ENCODE measurements at places on chromosomes 16 and 17. TPM values are rescaled to one million over a fixed set of nuclear protein-coding genes. Genes with fewer than 3 reads are reported as not detected.

TUBG2 gene
- total RNA-seq, result 9.1 TPM

BAIAP2 gene
- total RNA-seq, result 3.9 TPM

PLXDC1 gene
- total RNA-seq, result 1.2 TPM

DNA sequence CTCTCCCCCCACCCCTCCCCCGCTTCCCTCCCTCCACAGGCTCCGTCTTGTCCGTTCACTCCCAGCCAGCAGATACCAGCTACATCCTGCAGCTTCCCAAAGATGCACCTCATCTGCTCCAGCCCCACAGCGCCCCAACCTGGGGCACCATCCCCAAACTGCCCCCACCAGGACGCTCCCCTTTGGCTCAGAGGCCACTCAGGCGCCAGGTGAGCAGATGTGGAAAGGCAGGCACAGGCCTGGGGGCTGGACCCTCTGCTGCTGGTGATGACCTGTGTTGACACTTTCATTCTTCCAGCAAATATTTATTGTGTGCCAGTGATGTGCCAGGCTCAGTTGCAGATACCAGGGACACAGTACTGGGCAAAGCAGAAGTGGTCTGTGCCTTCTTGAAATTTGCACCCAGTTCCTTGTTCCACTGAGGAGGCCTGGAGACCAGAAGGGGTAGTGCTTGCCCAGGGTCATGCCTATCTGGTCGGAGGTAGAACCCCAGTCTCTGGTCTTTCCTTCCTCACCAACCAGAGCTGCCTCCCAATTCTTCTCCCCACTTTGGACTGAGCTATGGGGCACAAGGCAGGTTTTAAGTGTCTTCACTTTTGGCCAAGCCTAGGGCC is 10.3 kb upstream of the ABCC3 start:
- H3K27ac ChIP-seq, result no peak overlapping the region
- H3K36me3 ChIP-seq, result no peaks in the 10 kb centered on the region
- no peak for DNase-seq
- H3K4me3 ChIP-seq, result no peak overlapping the region
- H3K4me1 ChIP-seq, result no peaks in the 10 kb centered on the region
- peaks cover 27% of the 10 kb centered on the region for H3K27me3 ChIP-seq

DNA sequence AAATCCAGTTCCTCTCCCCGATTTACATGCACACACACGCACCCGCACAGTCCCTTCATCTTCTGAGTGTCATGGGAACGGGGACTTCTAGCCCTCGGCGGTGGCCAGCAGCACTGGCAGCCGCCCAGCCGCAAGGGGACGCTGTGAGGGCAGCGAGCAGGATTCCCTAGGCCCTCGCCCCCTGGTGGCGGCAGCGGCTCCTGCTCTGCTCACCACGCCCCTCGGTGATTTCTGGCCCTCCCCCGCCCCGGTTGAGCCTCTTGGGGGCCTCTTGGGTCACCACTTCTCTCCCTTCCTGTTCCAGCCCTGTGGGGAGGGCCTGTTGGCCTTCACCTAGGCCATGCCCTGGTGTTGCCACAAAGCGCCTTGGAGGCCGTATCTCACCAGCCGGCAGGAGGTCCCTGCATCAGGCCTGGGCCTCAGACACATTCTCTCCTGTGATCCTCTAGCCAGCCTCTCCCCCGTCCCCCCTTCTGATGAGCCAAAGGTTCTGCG is 75.2 kb upstream of the KSR1 start:
- peak; percentile 87 for DNase-seq
- H3K27ac ChIP-seq, result no peak overlapping the region
- no peak overlapping the region for H3K4me3 ChIP-seq
- H3K4me1 ChIP-seq, result no peaks in the 10 kb centered on the region
- peaks cover 24% of the 10 kb centered on the region for H3K27me3 ChIP-seq
- H3K36me3 ChIP-seq, result no peaks in the 10 kb centered on the region

- no peak for DNase-seq
- H3K27ac ChIP-seq, result no peak overlapping the region
Observed at GRCh38 chr17:40310882-40311391, 2.0 kb downstream of the RARA start.

GLTPD2 gene
- total RNA-seq, result not detected

GRCh38 chr17:71110326-71110725 is 941.0 kb downstream of the KCNJ2 start:
- no peaks in the 10 kb centered on the region for H3K36me3 ChIP-seq
- no peak for DNase-seq
- H3K27ac ChIP-seq, result no peak overlapping the region
- no peak overlapping the region for H3K4me3 ChIP-seq
- H3K27me3 ChIP-seq, result no peaks in the 10 kb centered on the region

- no peaks in the 10 kb centered on the region for H3K27me3 ChIP-seq
- H3K27ac ChIP-seq, result no peak overlapping the region
- no peaks in the 10 kb centered on the region for H3K4me1 ChIP-seq
- DNase-seq, result no peak
- no peak overlapping the region for H3K4me3 ChIP-seq
Observed at GRCh38 chr17:64172510-64172909, 42.6 kb upstream of the ERN1 start.

MNT gene
- 13.1 TPM for total RNA-seq

DNA sequence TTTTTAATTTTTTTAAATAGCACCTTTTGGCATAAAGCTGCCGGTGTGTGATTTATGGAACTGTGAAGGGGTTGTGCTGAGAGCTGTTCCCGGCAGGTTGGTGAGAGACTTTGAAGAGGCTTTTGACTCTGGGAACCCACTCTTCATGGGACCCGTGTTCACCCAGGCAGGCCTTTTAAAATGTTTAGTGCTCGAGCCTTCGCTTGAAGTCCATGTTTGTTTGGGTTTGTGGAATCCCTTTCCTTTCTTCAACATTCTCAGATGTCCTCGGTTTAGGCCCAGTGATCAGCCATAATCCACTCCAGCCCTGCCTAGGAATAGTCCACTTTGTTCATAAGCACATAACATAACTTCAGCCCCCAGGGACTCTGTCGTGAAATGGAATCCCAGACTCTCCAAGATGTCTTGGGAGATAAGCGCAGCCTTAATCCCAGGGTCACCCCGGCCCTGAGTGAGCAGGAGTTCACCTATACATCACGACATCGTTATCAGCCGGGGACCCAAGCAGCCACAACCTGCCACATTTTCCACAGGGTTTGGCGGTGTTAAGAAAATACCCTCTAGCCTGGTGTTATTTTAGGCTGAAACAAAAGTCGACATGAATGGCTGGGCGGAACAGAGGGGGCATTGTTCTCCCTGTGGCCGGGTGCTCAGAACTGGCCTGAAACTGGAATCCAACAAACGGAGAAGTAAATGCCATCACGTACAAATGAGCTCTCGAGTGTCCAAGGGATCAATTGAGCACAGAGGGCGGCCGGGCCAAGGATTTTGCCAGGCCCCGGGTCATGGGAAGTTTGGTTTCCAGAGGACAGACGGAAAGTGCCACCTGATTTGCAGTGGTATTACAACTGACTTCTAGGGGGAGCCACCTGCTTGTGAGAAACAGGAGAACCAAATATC is 145.7 kb upstream of the IRX3 start:
- peaks cover 37% of the 10 kb centered on the region for H3K27me3 ChIP-seq
- no peaks in the 10 kb centered on the region for H3K36me3 ChIP-seq
- no peak overlapping the region for H3K27ac ChIP-seq

ZC3H7A gene
- 123 TPM for total RNA-seq

DNA sequence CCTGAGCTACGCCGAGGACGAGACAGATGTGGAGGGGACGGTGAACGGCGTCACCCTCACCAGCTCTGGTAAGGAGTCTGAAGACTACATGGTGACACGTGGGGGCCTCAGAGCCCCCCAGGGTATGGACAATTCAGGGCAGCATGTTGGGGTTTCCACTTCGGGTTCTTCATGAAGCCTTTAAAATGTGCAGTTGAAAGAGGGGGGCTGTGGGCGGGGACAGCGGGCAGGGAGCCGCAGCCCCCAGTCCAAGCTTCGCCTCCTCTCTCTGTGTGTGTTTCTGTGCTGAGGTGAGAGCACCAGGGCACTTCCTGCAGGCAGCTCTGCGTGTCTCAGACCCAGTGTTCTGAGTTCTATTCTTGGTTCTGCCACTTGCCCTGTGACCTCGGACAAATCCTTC is 24.0 kb downstream of the NMRAL1 start:
- H3K27ac ChIP-seq, result no peak overlapping the region
- no peaks in the 10 kb centered on the region for H3K4me1 ChIP-seq
- no peak overlapping the region for H3K4me3 ChIP-seq
- H3K27me3 ChIP-seq, result no peaks in the 10 kb centered on the region
- peaks cover 45% of the 10 kb centered on the region for H3K36me3 ChIP-seq

GRCh38 chr17:68801335-68802247 is 153.6 kb downstream of the ABCA8 start:
- no peaks in the 10 kb centered on the region for H3K36me3 ChIP-seq
- peaks cover 2% of the 10 kb centered on the region for H3K27me3 ChIP-seq
- no peaks in the 10 kb centered on the region for H3K4me1 ChIP-seq

DNA sequence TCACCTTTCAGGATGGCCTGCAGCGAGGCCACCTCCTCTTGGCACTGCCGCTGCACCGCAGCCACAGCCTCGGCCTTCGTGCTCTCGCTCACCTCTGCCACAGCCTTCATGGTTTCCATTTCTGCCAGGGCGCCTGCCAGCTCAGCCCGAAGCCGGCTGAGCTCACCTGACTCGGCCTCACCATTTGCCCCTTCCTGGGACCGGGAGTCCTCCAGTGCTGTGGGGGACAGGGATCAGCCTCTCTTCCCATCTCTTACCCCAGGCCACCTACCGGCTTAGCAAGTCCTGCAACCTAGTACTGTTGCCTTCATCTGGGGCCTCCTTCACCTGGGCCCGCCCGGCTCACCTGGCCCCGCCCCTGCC is 658 bp downstream of the RABEP2 start:
- H3K4me1 ChIP-seq, result peaks cover 18% of the 10 kb centered on the region
- no peaks in the 10 kb centered on the region for H3K27me3 ChIP-seq
- peak overlapping the region; percentile 97 for H3K4me3 ChIP-seq
- DNase-seq, result no peak

DNA sequence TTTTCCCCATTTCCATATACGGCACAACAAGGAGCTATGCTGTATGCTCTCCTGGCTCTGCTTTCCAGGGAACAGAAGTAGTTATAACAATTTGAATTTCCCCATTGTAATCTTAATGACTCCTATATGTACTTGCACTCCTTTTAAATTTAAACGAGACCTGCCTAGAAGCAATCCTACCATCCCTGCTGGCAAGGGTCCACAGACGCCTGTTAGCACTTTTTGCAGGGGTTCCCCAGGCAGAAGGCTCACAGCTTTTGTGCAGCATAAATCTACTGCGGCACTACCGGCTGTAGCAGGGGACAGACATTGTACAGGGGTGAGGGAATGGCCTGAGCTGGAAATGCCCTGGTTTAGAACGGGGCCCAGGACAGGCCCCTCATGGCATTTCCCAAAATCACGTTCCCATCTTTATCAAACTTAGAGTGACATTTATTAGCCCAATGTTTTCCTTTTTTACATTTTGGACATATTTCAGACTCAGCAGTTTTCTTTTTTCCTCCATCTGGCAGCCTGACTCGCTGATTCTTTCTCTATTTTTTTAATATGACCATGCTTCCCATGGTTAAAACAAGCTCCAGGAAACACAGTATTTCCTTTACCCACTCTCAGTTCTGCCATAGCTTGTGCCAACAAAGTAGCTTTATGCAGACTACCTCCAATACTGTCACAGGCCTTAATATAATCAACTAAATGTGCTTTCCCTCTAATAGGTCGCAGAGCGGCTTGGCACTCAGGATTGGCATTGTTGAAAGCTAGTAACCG is 35.4 kb upstream of the USP22 start:
- no peak for DNase-seq
- H3K36me3 ChIP-seq, result no peaks in the 10 kb centered on the region
- H3K27me3 ChIP-seq, result no peaks in the 10 kb centered on the region
- H3K4me1 ChIP-seq, result no peaks in the 10 kb centered on the region

GRCh38 chr16:75996491-75996890 is 270.2 kb upstream of the CPHXL start:
- H3K4me3 ChIP-seq, result no peak overlapping the region
- no peaks in the 10 kb centered on the region for H3K36me3 ChIP-seq
- H3K27me3 ChIP-seq, result no peaks in the 10 kb centered on the region
- no peak for DNase-seq
- no peaks in the 10 kb centered on the region for H3K4me1 ChIP-seq
- no peak overlapping the region for H3K27ac ChIP-seq

- no peak overlapping the region for H3K4me3 ChIP-seq
- DNase-seq, result no peak
- H3K36me3 ChIP-seq, result peaks cover 10% of the 10 kb centered on the region
- H3K27ac ChIP-seq, result no peak overlapping the region
Observed at GRCh38 chr16:21126518-21126917, 24.1 kb downstream of the DNAH3 start.

DNA sequence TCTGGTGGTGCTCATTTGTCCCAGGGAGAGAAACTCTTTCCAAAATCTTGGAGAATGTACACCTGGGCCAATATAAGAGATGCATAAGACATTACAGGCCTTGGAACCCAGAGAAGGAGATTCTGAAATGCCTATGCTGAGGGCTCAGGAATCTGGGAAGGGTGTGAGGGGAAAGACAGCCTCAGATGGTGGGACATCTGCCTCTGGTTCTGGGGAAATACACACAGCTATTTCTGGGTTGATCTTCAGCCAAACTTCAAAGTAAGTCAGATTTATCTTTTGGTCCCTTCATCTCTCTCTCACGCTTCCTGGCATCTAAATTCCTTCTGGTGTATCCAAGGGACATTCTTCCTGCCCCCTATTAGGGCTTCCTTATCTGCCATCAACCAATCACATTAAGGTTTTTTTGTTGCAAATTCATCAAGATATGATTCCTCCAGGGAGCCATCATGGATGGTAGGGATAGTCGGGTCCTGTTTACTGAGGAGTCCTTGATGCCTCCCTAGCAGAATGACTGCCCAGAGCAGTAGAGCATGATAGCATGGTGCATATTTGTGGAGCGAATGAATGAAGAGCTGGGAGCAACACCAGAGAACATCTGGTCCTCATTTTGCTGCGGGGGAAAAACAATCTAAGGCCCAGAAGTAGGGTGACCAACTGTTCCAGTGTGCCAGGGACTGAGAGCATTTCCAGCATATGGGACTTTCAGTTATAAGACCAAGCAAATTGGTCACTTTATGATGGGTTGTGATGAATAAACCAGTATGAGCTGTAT is 35.7 kb upstream of the DYNLL2 start:
- no peak overlapping the region for H3K27ac ChIP-seq
- no peak overlapping the region for H3K4me3 ChIP-seq
- H3K4me1 ChIP-seq, result peaks cover 3% of the 10 kb centered on the region
- H3K27me3 ChIP-seq, result peaks cover 5% of the 10 kb centered on the region
- no peak for DNase-seq

- no peak overlapping the region for H3K4me3 ChIP-seq
- H3K4me1 ChIP-seq, result peaks cover 11% of the 10 kb centered on the region
- no peaks in the 10 kb centered on the region for H3K27me3 ChIP-seq
- no peaks in the 10 kb centered on the region for H3K36me3 ChIP-seq
- no peak for DNase-seq
- no peak overlapping the region for H3K27ac ChIP-seq
Observed at GRCh38 chr17:35423761-35424160, 8.5 kb downstream of the SLFN12 start.

- peak overlapping the region; percentile 9 for H3K27ac ChIP-seq
- peaks cover 52% of the 10 kb centered on the region for H3K4me1 ChIP-seq
- no peak overlapping the region for H3K4me3 ChIP-seq
- no peaks in the 10 kb centered on the region for H3K27me3 ChIP-seq
- DNase-seq, result no peak
- H3K36me3 ChIP-seq, result peaks cover 6% of the 10 kb centered on the region
Observed at GRCh38 chr17:39677542-39678339, 9.5 kb downstream of the PNMT start.

GRCh38 chr16:86337138-86337537 is 173.2 kb upstream of the FOXF1 start:
- DNase-seq, result no peak
- H3K36me3 ChIP-seq, result no peaks in the 10 kb centered on the region
- H3K4me1 ChIP-seq, result no peaks in the 10 kb centered on the region
- H3K4me3 ChIP-seq, result no peak overlapping the region
- no peak overlapping the region for H3K27ac ChIP-seq

HCRT gene
- total RNA-seq, result not detected

GRCh38 chr17:81951785-81952684 is 5.0 kb upstream of the MYADML2 start:
- no peak overlapping the region for H3K27ac ChIP-seq
- H3K4me3 ChIP-seq, result no peak overlapping the region
- peaks cover 4% of the 10 kb centered on the region for H3K4me1 ChIP-seq
- H3K27me3 ChIP-seq, result no peaks in the 10 kb centered on the region
